ENCODE measurements at places on chromosomes 13 and 19. TPM values are rescaled to one million over a fixed set of nuclear protein-coding genes. Genes with fewer than 3 reads are reported as not detected.

DNA sequence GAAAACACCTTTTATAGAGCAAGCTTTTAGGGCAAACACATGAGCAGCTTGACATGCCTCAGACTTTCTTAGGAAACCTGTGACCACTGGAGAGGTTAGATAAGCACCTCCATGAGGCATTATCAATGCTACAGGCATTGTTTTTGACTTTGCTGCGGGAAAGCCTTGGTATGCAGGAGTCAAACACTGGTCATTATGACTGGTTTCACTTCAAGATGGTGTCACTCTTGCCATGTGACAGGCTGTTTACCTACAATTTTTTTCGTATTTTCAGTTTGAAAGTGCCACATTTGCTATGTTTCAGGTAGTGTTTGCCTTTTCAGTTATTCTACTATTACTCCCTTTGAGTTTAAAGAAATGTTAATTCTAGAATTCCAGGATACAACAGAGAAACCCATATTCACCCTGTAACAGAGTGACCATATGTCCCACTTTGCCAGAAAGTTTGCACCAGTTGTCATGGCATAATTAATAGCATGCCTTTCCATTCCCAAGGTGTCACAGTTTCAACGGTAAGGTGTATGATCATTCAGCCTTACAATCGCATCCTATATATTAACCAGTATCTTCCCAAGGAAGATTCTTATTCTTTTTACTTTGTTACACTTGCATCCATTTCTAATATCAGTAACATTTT lies 33.0 kb downstream of the USP12 start:
- DNase-seq, result no peak

The MEIOSIN gene
- not detected for total RNA-seq

- DNase-seq, result no peak
Observed at GRCh38 chr19:39351537-39352064, 9.4 kb downstream of the SAMD4B start.

DNA sequence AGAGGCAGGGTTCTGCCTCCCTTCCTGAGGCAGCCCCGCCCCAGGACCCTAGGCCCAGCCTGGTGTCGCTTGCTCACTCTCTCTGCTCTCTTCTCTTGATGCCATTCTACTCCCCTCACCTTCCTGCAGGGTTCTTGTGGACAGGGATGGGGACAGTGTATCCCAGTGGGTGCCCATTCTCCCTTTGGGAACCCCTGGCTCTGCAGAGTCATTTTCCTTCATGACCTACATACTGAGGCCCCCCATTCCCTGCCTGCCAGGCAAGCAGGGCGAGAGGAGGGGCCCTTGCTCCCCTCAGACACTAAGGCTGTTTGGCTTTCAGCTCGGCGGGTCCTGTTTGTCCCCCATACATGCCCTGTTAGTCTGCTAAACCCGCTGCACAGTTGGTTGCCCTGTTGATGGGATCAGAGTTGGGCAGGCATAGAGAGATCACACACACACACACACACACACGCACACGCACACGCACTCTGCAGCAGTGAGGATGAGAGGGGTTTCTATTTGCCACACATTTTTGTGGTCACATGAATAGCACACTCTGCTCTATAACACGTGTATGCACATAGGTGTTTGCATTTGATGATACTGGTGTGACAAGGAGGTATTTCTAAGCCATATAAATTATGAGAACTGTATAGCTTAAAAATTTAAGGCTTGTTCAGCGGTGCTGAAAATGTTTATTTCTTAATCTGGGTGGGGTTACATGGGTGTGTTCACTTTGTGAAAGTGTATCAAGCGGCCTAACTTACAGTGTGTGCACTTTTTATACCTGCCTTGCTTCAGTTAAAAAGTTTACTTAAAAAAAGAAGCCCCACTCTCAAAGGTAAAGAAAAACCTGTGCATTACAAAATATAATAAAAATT lies 20.3 kb downstream of the NFIX start:
- no peak for DNase-seq
